IPS DF 19.7 (cell line): ENCODE measurements at places on chromosomes 1 and 21.

GRCh38 chr1:85344256-85344694 is 67.8 kb upstream of the BCL10 start:
- peak; percentile 76 for DNase-seq

DNA sequence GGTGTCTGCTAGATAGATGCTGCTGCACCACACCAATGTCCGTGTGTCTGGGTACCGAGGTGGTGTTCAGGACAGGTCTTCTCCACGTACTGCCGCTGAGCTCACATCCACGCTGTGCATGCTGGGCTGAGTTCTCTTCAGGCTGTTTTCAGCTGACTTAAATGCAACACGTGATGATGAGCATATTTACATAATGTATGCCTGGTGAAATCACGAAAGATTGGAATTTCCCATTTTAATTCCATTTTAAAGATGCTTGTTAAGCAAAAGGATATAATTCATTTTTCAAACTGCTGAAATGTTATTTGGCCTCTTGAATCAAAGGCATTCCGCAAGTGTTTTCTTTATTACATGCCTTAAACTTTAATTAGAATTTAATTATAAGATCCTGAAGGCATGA is 107.9 kb downstream of the FGGY start:
- DNase-seq = no peak

DNA sequence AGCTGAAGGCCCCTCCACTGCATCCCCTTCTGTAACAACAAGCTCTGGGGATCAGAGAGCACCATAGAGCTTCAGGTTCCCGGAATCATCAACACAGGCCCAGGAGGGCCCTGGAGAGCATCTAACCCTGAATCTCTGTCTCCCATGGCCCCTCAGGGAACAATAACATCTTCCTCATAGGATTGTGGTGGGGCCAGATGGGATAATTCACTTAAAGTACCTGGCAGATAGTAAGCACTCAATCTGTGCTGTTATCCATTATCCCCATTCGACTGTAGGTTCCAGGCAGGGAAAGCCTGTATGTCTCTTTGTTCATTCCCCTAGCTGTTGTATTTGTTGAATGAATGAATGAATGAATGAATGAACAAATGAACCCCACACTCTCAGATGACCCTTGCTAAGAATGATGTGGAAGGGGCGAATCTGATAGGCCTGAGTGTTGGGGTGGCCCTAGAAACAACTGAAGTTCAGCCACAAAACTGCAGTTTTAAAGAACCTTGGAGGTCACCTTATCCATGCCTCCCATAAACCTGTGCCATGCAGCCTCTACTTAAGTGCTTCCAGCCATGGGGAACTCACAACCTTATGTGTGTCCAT is 14.5 kb downstream of the LAPTM5 start:
- DNase-seq = no peak

GRCh38 chr21:29082046-29082815 is 8.8 kb upstream of the CCT8 start:
- no peak for DNase-seq
